ENCODE measurements at places on chromosomes 12 and 14. TPM values are rescaled to one million over a fixed set of nuclear protein-coding genes. Genes with fewer than 3 reads are reported as not detected.

- DNase-seq: peak; percentile 64
Measured at GRCh38 chr14:26775765-26776563, 178.1 kb upstream of the NOVA1 start.

GRCh38 chr12:54425702-54426101, 6.6 kb upstream of the ITGA5 start:
- DNase-seq: no peak

DNA sequence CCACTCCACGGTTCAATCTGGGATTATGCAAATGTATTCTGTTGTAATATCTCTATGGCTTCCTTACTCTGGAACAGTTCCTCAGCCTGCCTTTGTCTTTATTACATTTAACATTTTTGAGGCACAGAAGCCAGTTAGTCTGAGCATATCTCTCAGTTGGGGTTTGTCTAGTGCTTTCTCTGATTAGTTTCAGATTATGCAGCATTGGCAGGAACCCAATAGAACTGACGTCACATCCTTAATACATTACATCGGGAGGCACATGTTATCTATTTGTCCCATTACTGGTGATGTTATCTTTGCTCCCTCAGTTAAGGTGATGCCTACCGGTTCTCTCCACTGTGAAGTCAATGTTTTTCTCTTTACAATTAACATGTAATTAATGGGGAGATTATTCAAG, 62.4 kb downstream of the PPM1A start:
- peak; percentile 44 for DNase-seq

DNA sequence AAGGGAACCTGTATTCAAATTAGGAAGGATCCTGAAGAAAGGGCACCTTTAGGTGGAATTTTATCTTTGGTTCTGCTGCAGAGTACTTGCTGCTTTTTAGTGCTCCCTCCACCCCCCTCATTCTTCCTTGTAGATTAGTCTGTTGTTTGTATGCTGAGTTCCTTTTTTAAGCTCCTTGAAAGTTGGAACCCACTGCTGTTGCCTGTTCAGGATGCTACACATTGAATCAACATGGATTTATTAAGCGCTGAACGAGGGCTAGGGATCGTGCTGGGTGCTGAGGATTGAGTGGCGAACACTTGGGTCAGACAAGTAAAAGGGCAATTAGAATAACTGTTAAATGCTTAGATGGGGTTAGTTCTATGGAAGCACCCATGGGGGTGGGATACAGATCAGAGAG, 884 bp upstream of the AMN1 start:
- no peak for DNase-seq

DNA sequence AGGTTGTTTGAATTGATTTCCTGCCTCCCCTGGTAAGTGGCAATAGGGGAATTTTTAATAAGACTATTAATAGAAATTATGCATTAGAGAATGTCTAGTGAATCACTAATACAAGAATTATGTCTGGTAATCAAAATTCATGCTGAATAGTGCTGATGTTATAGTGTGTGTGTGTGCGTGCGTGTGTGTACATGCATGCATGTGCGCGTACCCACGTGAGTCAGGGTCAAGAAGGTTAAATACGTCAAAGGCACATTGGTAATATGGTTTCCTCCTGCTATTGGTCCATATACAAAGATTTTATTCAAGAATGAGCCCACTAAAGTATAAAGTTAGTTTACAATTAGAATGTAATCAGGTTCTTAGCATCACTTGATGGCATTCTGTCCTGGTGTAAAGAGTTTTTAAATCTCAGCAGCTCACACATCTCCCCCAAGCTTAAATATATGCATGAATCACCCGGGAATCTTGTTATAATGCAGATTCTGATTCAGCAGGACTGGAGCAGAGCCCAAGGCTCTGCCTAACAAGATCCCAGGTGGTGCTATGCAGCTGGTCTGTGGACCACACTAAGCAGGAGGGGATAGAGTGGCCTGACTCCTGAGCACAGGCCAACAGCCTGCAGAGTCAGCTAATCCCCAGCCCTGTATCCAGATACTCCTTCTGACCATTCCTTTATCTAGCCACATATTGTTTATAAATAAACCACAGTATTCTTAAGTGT, 43.9 kb downstream of the TTC9 start:
- no peak for DNase-seq

DNA sequence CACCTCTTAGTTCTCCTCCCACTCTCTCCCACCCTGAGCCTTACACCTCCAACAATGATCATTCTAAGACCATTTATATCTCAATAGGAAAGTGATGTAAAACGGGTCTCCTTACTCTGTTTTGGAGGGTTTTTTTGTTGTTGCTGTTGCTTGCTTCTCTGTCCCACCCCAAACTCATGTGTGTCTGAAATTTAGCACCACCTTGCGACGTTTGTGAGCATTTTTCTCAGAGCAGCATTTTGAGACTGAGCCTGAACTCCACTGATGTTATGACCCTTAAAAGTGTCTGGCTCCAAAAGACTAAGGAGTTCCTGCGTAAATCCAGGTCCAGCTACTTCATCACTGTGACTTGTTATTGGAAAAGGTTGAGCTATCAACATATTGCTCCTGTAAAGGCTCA, 155.0 kb downstream of the DAD1 start:
- no peak for DNase-seq

- DNase-seq: peak; percentile 60
Measured at GRCh38 chr12:94145191-94145983, 3.0 kb upstream of the PLXNC1 start.

GRCh38 chr14:75849300-75849895, 132.4 kb downstream of the TGFB3 start:
- no peak for DNase-seq

DNA sequence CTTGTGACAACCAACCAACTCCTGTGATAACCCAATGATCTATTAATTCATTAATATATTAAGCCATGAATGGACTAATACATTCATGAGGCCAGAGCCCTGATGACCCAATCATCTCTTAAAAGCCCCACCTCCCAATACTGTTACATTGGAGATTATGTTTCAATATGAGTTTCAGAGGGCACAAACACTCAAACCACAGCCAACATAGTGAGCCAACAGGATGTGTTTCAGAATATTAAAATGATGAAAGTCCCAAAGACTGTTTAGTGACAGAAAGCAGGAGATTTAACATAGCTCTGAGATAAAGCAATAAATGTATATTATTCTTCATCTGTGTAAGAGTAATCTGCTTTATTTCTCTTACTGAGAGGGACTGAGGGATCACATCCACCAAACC, 71.7 kb downstream of the PTPRO start:
- no peak for DNase-seq

GRCh38 chr14:100215330-100215885, 23.5 kb upstream of the YY1 start:
- no peak for DNase-seq

- no peak for DNase-seq
Measured at GRCh38 chr12:113382206-113382605, 21.5 kb downstream of the SDS start.

DNA sequence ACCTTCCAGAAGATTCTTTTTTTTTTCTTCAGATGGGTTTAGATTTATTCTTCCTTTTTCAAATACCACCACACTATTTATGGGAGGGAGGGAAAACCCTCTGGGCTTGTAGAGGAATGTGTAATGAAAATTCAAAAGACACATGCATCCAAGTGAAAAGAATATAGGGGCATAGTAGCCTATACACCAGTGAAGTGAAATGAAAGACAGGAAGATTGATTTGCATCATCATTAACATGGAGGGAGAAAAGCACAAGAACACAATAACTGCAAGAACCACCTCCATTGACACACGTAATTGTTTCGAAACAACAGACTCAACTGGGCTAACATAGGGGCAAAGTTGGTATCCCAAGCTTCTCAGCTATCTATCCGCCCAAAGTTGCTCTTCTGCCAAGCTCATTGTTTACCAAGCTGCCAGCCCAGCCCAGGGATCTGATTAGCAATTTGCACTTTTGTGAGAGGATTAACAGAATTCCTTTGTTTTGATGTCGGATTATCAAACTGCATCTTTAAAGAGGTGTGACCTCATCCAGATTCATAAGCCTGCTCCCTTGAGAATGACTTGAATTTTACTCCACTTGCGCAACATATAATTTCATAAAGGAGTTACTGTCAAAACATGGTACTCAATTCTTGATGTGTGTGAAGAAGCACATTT, 430.5 kb upstream of the SOX5 start:
- DNase-seq: peak; percentile 83

DNA sequence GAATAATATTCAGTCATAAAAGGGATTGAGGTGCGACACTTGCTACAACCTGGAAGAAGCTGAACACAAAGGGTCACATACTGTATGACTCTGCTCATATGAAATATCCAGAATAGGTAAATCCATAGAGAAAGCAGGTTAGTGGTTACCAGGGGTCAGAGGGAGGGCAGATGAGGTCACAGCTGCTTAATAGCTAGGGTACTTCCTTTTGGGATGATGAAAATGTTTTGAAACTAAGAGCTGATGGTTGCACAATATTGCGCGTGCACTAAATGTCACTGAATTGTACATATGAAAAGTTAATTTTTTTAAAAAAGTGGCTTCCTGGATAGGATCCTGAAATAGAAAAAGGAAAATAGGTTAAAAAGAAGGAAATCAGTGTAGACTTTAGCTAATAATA, 23.8 kb downstream of the NEUROD4 start:
- no peak for DNase-seq

The PITPNM2 gene
- 4.2 TPM for total RNA-seq

The CKB gene
- total RNA-seq: 9.0 TPM

The ARF6 gene
- 60.2 TPM for total RNA-seq

The COPS7A gene
- total RNA-seq: 71.8 TPM

The FBLN5 gene
- total RNA-seq: 77.7 TPM

The CD163 gene
- not detected for total RNA-seq

The CLEC4D gene
- total RNA-seq: not detected

The TSPAN19 gene
- not detected for total RNA-seq

The KRT75 gene
- total RNA-seq: not detected

The MGST1 gene
- total RNA-seq: 92.8 TPM

The CCDC184 gene
- total RNA-seq: 0.43 TPM
